ENCODE measurements at places on chromosomes 2 and 18.
A peak's percentile ranks its signal among the peaks of the same experiment; 100 is the strongest.

DNA sequence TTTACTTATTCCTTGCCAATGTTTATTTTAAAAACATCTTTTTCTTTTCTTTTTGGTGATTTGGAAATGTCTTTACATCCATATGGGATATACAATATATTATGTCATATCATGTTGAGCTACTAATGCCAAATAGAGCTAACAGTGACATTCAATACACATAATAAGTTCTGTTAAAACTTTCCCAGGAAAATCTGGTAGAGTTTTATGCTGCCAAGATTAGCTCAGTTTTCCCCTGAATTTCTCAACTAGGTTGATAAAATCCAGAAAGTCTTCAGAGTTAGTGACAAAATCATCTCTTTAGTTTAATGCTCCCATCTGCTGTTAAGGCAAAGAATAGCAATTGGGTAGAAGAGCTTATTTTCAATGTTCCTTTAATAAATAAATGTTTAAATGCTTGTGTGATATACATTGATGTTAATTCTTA, 9.9 kb downstream of the COL3A1 start:
- no peak overlapping the region for H3K4me3 ChIP-seq
- H3K27me3 ChIP-seq: no peaks in the 10 kb centered on the region
- DNase-seq: no peak
- no peak overlapping the region for H3K27ac ChIP-seq

GRCh38 chr2:164314148-164314547, 307.1 kb downstream of the GRB14 start:
- H3K4me1 ChIP-seq: no peaks in the 10 kb centered on the region
- H3K27me3 ChIP-seq: no peaks in the 10 kb centered on the region
- DNase-seq: no peak
- H3K27ac ChIP-seq: no peak overlapping the region
- no peaks in the 10 kb centered on the region for H3K36me3 ChIP-seq
- H3K4me3 ChIP-seq: no peak overlapping the region

- no peak overlapping the region for H3K4me3 ChIP-seq
- no peaks in the 10 kb centered on the region for H3K36me3 ChIP-seq
Measured at GRCh38 chr2:137644731-137645130, 319.5 kb upstream of the HNMT start.

GRCh38 chr2:239607517-239608191, 206.8 kb upstream of the HDAC4 start:
- no peak overlapping the region for H3K4me3 ChIP-seq
- H3K27me3 ChIP-seq: peaks cover 12% of the 10 kb centered on the region
- no peaks in the 10 kb centered on the region for H3K4me1 ChIP-seq
- H3K36me3 ChIP-seq: no peaks in the 10 kb centered on the region
- H3K27ac ChIP-seq: no peak overlapping the region

GRCh38 chr2:48941908-48942307, 186.4 kb upstream of the LHCGR start:
- H3K4me1 ChIP-seq: no peaks in the 10 kb centered on the region
- no peak for DNase-seq
- no peak overlapping the region for H3K4me3 ChIP-seq
- no peaks in the 10 kb centered on the region for H3K36me3 ChIP-seq
- peaks cover 2% of the 10 kb centered on the region for H3K27me3 ChIP-seq

GRCh38 chr2:205370726-205371125, 311.6 kb upstream of the NRP2 start:
- peaks cover 2% of the 10 kb centered on the region for H3K27me3 ChIP-seq
- H3K27ac ChIP-seq: no peak overlapping the region
- no peak for DNase-seq
- no peaks in the 10 kb centered on the region for H3K36me3 ChIP-seq
- no peaks in the 10 kb centered on the region for H3K4me1 ChIP-seq

DNA sequence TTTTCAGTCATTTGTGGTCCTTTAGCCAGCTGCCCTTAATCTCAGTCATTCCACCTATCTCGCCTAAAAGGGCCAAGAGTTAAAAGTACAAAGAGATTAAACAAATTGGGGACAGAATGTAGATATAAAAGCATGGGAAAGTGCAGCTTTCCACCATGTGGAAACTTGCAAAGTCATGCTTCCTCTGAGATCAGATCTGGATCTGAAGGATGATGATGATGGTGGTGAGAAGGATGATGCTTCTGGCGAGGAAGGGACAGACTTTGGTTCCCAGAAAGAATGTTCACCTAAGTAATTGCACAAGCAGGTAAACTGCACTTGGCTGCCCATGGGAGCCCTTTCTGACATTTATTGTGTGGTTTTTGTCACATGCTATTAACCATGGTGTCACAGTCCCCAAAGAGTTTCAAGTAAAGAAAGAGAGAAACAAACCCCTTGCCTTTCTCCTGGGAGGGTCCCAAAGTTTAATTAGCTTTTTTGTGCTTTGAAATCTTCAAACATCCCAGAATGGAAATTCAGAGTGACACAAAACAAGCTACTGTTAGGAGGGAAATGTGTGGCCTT, 34.7 kb downstream of the KLF7 start:
- peaks cover 13% of the 10 kb centered on the region for H3K36me3 ChIP-seq
- no peak overlapping the region for H3K27ac ChIP-seq
- DNase-seq: no peak
- peaks cover 61% of the 10 kb centered on the region for H3K4me1 ChIP-seq

- H3K27ac ChIP-seq: peak overlapping the region; percentile 30
- no peaks in the 10 kb centered on the region for H3K36me3 ChIP-seq
- no peaks in the 10 kb centered on the region for H3K27me3 ChIP-seq
- H3K4me3 ChIP-seq: no peak overlapping the region
Measured at GRCh38 chr2:64273524-64274398, 129.5 kb upstream of the PELI1 start.

DNA sequence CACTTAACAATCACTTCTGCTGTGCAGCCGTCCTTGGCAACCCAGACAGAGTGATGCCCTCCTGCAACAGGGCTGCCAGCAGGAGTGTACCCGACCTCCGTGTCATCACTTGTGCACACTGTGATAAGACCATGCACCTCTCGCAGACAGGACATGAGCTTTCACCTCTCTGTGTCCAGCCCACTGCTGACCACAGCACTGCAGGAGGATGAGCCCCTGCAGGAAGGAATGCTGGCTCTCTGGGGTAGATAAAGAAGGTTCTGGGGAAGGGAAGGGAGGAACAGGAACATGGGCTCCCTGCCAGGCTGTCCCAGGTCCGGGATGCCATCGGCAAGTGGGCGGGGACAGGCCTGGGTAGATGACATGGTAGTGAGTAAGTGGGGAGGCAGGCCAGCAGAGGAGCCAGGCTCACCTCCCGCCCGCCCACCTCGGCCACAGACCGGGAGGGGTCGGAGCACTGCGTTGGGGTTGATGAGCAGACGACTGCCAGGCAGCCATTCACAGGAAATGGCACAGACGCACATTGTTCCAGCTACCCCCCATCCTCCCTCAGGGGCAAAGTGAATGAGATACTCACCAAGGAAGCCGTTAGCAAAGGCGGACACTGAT, 18.6 kb upstream of the COL6A3 start:
- no peak for DNase-seq
- H3K4me1 ChIP-seq: peaks cover 19% of the 10 kb centered on the region
- no peaks in the 10 kb centered on the region for H3K36me3 ChIP-seq
- H3K4me3 ChIP-seq: peak overlapping the region; percentile 28
- H3K27ac ChIP-seq: no peak overlapping the region

- H3K4me1 ChIP-seq: peaks cover 35% of the 10 kb centered on the region
- DNase-seq: peak; percentile 24
- H3K27ac ChIP-seq: peak overlapping the region; percentile 81
- peak overlapping the region; percentile 76 for H3K4me3 ChIP-seq
Measured at GRCh38 chr18:55337908-55338521, 250.0 kb downstream of the TCF4 start.
